DMS153 (cell line): ENCODE measurements at places on chromosomes 12 and 14.
A peak's percentile ranks its signal among the peaks of the same experiment; 100 is the strongest.

DNA sequence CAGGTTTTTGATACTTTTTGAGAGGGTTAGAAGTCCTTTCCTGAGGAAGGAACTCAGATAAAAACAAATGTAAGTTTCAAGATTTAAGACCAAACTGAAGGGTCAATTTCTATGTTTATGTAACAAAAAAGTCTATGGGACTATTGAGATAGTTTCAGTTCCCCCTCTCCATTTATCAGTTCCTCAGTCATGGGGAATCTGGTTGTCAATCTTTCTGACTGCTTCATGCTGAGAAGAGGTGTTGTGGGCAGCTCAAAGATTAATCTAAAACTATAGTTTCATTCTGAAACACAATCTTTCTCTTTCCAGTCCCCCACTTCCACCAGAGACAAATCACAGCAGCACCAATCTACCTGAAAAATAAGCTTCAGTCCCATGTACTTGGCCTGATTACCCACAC, 93.7 kb downstream of the KCNMB4 start:
- no peak for DNase-seq

GRCh38 chr14:69346710-69347109, 51.4 kb downstream of the ERH start:
- DNase-seq = no peak

GRCh38 chr12:127106041-127106440, 1160.9 kb upstream of the TMEM132C start:
- DNase-seq = no peak

DNA sequence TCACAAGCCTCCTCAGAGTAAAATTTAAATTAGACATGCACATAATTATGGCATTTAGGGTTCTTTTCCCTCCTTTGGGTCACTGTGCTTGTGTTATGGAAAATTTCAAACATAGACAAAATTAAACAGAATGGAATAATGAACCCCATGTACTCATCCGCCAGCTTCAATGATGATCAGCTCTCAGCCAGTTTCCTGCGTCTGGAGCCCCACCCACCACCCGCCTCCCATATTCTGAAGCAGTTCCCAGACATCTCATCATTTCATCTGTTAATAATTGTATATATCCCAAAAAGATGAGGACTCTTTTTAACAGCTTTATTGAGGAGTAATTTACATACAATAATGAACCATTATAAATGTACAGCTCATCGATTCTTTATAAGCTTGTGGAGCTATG, 128.2 kb downstream of the EML1 start:
- DNase-seq = no peak

DNA sequence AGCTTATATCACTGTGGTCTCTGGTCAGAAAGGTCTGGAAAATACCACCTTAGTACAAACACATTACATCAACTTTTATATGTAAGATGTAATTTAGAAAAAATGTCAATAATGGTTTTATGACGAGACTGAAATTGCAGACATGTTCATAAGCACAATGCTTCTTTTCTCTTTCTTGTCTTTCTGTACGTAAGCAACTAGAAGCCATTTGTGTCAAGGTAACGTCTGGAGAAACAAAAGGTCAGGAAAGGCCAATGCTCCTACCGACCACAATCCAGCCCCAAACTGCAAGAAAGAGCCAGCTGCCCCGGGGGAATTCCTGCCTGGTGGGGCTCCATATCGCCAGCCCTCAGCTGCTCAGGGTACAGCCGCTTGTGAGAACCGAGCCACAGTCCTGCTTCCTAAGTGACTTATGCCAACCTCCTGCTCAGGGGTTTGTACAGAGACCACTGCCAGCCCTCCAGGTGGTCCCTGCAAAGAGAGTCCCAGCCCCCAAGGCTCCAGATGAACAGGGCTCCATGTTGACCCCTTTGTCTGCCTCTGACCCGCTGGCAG, 6.3 kb downstream of the ZNF839 start:
- DNase-seq = no peak

DNA sequence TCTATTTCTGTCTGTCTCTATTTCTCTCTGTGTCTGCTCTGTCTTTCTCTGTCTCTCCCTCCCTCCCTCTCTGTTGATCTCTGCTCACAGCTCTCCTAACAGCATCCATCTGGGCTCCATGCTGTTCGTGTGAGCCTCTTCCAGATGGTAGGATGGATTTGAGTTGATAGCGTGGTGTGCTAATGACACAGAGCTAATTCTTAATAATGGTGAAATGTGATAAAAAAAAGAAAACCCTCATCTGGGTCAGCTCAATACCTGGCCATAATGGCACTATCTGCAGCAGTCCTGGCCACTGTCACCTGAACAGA, 96.4 kb downstream of the AACS start:
- DNase-seq = no peak

DNA sequence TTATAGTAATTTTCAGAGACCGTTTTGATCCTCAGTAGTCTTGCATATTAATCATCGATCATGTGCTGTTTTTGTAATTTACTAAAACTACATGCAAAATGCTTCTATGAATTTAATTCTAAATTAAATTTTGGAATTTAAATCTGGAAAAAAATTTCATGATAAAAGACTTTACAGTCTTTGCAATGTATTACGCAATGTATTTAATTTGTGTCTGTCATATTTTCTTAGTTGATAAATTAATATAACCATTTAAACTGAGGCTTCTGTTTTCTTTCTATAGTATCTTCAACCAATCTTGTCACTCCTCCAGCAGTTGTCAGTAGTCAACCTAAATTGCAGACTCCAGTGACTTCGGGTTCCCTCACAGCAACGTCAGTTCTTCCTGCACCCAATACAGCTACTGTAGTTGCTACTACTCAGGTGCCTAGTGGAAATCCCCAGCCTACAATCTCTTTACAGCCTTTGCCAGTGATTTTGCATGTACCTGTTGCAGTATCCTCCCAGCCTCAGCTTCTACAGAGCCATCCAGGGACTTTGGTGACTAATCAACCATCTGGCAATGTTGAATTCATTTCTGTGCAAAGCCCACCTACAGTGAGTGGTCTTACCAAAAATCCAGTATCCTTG, 94.8 kb downstream of the ATF7IP start:
- DNase-seq = no peak

GRCh38 chr12:70393787-70394499, 27.9 kb downstream of the KCNMB4 start:
- no peak for DNase-seq

- DNase-seq = no peak
Observed at GRCh38 chr14:71550367-71550766, 381.9 kb upstream of the RGS6 start.

GRCh38 chr14:88417594-88417993, 32.1 kb downstream of the SPATA7 start:
- DNase-seq = no peak

DNA sequence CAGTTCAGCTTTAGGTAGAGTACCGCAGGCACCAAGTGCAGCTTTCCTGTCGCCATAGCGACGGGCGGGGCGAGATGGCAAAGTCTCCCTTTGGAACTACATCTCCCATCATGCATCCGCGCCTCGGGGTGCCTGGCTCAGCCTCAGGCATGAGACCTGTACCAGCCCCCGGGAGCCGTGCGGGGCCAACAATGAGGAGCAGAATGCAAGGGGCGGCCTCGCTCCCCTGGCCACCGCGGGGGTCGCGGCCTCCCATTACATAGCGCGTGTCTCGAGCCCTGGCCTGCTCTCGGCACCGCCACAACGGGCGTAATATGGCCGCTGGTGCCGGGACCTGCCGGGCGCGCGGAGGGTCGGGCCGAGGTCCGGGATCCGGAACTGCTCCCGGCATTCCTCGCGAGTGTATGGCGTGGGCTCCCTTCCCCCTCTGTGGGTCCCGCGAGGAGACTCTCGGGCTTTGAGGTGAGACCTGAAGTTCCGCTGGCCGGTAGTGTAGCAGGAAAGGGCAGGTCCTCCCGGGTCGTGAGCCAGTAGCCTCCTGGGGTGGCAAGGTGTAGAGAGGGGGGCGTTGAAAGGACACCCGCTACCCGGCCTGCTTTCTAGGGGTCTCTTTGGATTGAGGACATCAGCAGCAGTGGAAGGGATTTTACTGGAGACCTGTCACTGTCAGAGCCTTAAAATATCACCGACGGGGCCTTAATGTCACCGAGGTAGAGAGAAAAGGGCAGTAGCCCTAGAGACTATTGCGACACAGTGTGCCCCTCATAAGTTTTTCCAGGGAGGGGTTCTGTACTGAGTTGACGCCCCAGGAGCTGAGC, at the start of gene THTPA:
THTPA (plus strand) TSS at position 390 of the 818 bp plus-strand sequence. CDS start 487 bp downstream, outside the sequence.
- DNase-seq = peak; percentile 77

DNA sequence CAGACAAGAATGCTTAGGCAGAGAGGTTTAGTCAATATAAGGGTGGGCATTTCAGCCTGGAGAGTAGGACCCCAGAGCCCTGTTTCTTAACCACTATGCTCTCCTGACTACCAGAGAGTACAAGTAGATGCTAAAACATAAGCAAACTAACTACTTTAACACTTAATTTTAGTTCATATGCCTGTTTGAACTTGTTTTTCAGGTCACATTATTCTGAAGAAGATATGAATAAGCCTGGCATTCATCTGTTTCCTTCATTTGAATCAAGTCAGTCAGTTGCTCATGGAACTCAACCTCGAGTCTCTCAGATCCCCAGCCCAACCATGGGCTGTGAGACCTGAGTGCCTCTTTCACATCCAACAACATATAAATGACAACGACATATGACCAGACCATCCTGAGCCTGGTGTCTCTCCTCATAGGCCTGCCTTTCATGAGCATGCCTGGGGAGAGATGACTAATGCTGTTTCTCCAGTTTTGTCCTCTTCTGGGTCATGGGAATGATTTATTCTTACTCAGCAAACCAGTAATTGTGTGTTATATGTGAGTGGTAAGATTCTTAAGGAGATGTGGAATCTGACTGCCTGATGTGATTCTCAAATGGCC, 251.1 kb upstream of the BTG1 start:
- no peak for DNase-seq

DNA sequence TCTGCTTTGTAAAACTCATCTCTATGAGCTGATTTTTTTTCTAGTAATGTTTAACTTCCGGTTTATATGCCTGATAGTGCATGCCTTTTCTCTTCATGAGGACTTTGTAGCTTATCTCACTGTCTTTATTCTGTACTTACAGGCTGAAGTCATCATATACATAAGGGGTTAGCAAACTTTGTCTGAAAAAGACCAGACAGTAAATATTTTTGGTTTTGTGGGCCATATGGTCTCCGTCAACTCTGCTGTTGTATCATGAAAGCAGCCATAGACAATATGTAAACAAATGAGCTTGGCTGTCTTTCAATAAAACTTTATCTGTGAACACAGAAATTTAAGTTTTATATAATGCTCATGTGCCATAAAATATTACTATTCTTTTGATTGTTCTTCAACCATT, 172.1 kb downstream of the GXYLT1 start:
- no peak for DNase-seq

GRCh38 chr14:60514378-60514740, 5.4 kb downstream of the SIX6 start:
- DNase-seq = no peak

GRCh38 chr12:115993737-115994136, 283.8 kb downstream of the MED13L start:
- no peak for DNase-seq

- no peak for DNase-seq
Observed at GRCh38 chr14:61643555-61643954, 51.8 kb upstream of the HIF1A start.

- DNase-seq = peak; percentile 64
Observed at GRCh38 chr14:69712599-69713088, 54.3 kb upstream of the SRSF5 start.

DNA sequence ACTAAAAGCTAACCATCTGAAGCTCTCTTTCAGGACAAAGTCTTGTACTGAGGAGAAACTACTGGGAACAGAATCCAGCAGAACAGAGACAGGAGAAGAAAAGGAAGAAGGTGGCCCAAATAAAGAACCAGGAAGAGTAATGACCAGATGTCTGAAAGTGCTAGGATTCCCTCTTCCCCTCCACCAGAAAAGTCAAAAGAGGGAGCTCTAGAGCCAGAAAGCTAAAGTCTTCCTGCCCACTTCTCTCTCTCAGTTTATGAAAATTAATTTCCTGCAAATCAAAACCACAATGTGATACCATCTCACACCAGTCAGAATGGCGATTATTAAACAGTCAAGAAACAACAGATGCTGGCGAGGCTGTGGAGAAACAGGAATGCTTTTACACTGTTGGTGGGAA, 47.2 kb downstream of the SPPL3 start:
- no peak for DNase-seq

DNA sequence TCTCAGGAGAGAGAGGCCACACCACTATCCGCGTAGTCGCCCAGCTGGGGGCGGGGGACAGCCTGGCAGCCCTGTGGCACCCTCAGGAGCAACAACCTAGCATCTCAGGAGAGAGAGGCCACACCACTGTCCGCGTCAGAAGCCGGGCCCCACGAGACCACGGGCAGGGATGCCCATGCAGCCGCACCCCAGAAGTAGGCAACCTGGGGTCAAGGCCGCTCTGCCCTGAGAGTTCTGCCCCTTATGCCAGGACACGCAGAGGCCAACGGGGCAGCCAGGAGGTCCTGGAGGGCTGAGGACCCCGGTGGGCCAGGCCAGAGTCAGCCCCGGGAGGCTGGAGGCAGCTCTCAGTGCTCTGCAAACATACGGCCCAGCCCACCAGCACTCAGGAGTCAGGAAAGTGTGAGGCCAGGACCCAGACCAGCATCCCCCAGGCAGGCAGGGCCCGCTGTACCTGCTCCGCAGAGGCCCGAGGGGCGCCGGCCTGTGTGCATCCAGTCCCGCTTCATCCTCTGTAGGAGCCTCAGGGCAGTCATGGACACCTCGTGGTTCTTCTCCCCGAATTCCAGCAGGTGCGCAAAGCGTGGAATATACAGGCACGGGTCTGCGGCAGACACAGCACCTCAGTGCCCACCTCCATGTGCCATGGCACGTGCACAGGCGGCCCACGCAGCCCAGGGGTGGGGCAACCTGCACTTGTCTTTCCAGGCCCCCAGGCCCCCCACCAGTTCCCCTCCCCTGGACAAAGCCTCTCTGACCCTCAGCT, 7.3 kb upstream of the BTBD6 start:
- DNase-seq = no peak

DNA sequence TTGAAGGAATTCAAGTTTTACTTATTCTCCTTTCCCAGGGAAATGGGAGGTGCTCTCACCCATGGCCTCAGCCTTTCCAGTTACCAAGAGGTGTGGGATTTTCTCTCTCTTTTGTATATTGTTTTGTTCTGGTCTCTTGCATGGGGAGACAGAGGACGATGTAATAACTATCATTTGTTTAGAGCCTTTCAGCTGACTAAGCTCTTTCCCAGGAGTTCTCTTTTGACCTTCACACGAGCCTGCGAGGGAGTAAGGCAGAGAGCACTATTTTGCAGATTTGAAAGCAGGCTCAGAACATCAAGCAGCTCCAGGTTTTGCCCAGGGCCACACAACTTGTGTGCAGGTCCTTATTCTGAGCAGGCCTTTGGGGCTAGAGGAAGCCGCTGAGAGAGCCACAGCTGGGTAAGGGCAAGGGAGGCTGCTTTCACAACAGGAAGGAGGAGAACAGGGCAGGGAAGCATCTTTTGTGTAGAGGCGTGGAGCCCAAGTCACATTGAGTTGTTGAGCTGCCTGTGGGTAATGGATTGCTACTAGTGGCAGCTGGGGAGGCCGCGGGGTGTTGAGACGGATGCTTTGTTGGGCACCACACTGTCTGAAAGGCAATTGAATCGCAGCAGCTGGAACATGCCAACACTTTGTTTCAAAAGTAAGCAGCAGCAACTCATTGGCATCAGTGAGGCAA, 116.2 kb downstream of the PRMT8 start:
- DNase-seq = no peak
